NCI-H1417 (cell line): ENCODE measurements at places on chromosomes 12 and 14.

DNA sequence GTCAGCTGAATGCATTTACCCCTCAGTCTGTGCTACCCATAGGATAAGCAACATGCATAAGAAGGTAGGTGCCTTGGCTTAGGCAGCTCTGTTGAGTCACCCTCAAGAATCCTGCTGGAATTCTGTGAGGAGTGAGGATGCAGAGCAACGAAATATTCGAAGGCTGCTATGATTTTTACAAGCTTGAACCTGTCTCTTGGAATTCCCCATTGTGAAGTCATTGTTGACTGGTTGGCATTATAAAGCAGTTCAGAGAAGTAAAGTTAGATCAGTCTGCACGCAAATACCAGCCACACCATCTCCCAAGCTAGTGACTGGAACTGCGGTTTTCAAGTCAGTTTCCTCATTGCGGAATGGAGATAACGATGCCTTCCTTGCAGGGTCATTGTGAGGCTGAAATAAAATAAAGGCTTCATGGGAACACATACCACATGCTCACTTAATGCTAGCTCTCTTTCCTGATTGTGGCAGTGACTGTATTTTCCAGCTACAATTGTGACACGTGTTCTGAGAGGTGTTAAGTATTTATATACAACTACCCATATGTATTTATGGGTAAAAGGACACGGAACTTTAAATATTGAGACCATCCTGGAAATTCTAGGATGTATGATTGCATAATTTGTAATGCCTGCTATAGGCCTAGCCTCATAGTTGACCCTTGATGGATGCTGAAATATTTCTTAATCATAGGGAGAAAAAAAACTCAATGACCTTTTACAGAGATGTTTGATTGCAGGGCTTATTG lies 96.7 kb downstream of the ETV6 start:
- no peak for DNase-seq

GRCh38 chr14:90062127-90062794 lies 467 bp downstream of the KCNK13 start:
- no peak for DNase-seq

DNA sequence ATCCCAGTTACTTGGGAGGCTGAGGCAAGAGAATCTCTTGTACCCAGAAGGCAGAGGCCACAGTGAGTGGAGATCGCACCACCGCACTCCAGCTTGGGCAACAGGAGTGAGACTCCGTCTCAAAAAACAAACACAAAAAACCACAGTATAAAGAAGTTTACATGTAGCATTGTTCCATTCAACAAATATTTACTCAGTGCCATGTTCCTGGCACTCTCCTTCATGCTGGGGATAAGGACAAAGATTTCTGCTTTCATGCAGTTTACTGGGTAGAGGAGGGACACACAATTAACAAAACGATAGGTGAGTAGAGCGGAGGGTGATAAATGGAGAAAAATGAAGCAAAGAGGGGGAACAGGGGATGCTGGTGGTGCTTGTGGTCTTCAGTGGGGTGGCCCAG lies 68.2 kb upstream of the OVCH1 start:
- no peak for DNase-seq

DNA sequence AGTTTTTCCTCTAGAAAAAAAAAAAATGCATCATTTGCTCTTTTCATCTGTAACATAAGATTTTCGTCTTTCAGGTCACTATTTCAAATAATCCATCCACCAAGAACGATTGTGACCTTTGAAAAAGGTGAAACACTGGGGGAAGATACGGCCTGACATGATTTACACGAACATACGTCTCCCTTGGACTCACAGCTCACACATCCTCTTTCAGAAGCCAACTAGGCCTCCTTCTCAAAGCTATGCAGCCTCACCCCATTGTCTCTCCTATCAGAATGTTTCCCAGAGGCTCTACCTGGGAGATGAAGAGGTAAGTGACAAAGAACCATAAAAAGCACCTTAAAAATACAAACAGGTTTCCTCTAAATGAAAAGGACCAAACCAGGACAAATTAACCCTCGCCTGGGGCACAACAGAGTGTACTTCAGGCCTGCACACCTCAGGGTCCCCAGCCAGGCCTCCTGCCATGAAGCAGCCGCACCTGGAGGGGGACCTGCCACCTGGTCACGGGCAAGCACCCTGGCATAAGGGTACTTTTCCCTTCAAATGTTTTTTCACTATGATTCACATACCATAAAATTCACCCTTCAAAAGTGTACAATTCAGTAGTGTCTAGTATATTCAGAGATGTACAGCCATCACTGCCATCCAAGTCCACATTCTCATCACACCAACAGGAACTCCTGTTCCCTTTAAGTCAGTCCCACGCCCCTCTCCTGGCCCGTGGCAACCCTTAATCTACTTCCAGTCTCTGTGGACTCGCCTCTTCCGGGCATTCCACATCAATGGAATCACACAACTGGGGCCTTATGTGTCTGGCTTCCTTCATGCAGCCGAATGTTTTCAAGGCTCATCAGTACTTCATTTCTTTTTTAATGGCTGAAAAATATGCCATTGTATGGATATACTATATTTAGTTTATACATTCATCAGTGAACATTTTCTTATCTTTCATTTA lies 5.4 kb downstream of the SLC15A4 start:
- no peak for DNase-seq

- peak; percentile 19 for DNase-seq
Observed at GRCh38 chr14:86357119-86357518, 827.2 kb downstream of the FLRT2 start.

DNA sequence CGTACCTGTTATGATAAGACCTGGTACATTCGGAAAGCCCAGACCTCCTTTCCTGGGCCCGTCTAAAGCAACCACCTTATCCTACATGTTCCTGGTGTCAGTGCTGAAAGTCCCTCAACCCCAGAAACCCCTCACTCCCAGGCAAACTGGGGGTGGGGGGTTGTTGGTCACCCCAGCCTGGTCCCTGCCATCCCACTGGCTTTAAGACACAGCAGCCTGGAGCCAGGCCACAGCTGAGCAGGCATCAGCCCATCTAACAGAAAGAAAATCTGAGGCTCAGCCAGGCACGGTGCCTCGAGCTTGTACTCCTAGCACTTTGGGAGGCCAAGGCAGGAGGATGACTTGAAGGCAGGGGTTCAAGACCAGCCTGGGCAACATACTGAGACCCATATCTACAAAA lies 4.5 kb downstream of the SELPLG start:
- no peak for DNase-seq

DNA sequence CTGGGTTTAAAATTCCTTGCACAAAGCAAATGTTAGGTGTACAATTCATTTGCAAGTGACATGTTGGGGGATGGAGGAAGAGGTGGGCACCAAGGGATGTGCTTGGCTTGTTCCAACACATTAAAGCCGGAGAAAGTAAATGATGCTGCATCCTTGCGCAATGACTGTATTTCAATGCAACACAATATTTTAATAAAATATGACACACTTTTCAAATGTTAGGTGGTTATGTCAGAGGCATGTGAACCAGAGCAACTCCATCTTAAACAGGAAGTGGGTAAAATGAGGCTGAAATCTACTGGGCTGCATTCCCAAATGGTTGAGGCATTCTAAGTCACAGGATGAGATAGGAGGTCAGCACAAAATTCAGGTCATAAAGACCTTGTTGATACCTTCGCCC lies 53.6 kb upstream of the ARHGAP5 start:
- DNase-seq, result no peak

- no peak for DNase-seq
Observed at GRCh38 chr14:100822532-100823296, 3.2 kb upstream of the MEG3 start.

DNA sequence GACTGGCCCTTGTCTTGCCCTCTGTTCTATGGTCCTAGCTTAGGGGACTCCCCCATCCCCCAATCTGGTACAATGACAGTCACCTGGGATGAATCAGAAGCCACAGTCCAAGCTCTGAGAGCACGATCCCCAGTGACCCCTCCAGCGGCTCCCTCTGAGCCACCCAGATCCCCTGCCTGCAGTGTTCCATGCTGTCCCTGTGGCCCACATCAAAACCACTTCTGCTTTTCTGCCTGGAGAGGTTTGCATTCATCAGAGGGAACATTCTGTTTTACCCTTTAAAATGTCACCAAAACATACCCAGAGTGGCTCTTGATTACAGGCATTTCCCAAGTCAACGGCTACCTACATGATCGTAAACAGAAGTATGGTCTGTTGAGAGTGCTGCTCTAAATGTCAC lies 47.5 kb downstream of the NOS1 start:
- no peak for DNase-seq

DNA sequence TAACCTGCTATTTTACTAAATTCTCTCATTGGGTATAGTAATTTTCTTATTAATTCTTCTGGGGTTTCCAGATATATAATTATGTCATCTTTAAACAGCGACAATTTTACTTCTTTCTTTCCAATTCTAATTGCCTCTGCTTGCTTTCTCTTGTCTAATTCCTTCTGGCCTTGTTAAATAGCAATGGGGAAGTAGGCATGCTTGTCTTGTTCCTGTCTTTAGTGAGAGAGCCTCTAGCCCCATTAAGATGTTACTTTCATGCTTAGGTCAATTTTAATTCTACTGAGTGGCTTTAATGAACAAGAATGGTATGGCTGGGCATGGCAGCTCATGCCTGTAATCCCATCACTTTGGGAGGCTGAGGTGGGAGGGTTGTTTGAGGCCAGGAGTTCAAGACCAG lies 31.7 kb downstream of the LRTM2 start:
- DNase-seq, result no peak

DNA sequence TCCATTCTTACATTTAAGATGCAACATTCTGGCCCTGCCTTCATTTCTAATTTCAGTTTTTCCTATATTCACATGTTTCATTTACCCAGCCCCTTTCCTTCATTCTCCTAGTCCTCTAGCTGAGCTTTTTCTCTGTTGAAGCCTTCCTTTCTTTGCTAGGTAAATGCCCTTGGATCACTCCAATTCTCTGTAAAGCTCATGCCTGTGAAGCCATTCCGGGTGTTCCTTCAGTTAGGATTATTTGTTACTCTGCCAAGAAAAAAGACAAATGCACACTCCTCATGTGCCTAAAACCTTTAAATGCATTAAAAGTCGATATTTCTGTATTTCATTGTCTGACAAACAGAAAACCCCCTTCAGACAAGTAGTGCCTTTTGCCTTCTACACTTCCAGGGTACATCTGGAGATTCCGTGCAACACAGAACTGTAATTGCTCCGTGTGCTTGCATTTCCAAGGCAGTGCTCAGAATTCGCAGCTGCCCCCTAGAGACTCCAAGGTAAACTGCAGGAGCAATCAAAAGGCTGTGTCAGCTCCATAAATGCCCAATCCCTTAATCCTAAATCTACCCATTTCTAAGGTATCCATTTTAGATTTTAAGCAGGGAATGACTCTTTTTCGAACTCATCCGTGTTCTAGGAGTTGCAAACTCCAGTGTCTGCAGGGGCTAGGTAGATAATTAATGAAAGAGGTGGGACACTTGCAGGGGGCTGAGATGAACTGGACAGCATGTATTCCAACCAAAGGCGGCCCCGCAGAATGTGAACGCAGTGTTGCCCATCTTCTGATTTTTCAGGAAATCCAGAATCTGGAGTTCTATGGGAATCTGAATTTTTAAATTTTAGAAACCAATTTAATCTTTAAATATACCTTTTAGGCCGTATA lies 320.2 kb downstream of the GRIN2B start:
- DNase-seq, result peak; percentile 81

DNA sequence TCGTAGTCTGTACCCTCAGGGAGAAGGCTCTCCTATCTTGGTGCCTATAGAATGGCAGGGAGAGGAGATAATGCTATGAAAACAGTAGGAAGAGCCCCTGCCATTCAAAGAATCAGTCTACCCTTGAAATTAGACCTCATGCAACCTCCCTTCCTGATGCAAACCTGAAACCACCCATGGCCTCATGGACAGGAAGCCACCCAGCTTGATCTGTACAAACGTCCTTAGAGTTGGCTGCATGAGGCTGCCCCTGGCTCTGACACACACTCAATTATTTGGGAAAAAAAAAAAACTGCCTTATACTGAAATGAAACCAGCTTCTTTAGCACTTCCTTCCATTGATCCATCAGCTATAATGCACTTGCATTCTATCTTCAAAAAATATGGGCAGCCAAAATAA lies 116.6 kb upstream of the BCL2L14 start:
- DNase-seq, result no peak

GRCh38 chr14:95227279-95227860 lies 70.0 kb upstream of the DICER1 start:
- DNase-seq, result peak; percentile 52

GRCh38 chr14:100539003-100539660 lies 48.1 kb downstream of the BEGAIN start:
- DNase-seq, result no peak

DNA sequence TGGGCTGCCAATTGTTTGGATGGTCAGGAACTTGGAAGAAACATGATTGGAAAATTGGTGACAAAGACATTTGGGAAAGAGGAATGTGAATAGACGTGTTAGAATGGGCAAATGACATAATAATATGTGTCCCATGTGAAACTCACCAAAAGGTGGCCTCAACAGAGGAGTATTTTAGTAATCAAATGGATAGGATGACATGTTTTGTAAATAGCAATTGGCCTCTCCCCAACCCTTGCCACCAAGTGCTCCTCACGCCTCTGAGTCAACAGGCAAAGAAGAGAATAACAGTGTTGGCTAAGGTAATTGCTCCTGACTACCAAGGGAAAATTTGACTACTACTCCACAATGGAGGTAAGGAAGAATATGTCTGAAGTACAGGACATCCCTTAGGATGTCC lies 81.4 kb downstream of the ATXN7L3B start:
- DNase-seq, result no peak

- no peak for DNase-seq
Observed at GRCh38 chr12:53300187-53300586, 692 bp downstream of the MYG1 start.

- DNase-seq, result no peak
Observed at GRCh38 chr14:99256483-99256874, 15.5 kb downstream of the BCL11B start.

GRCh38 chr12:32486158-32486557 lies 86.8 kb downstream of the FGD4 start:
- DNase-seq, result no peak

DNA sequence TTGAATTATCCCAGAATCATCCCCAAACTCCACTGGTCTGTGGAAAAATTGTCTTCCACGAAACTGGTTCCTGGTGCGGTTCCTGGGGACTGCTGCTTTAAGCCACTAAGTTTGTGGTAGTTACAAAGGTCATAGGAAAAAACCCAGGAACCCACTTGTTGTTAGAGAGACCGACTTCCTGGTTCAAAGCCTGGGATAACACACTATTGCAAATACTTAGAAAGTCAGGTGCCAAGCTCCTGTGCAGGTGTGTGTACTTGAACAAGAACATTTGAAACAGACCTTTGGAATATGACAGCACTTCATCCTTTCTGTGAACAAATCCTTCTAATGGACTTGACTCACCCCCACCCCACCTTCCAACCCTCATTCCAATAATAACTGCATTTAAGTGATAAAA lies 519.6 kb downstream of the GLT1D1 start:
- no peak for DNase-seq

- DNase-seq, result no peak
Observed at GRCh38 chr12:80551897-80552296, 107.9 kb downstream of the PTPRQ start.

- no peak for DNase-seq
Observed at GRCh38 chr12:70154087-70154638, 89.1 kb upstream of the CNOT2 start.
